ENCODE measurements at places on chromosomes 7 and 10.

GRCh38 chr7:1062296-1063294, 18.2 kb downstream of the GPR146 start:
- no peak for DNase-seq

DNA sequence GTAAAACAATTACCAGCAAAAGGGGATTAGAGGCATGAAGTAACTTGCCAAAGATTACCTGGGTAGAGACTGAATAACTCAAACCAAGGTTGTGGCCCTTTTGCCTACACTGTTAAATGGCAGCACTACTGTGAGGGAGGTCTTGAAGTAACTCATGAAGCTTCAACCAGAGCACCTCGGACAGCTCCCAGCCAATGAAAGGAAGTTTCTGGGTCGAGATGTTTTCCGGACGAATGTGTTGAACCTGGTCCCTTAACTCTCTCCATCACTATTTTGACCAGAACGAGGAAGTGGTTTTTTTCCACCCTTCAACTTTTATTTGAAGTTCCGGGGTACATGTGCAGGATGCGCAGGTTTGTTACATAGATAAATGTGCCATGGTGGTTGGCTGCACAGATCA, 133.6 kb upstream of the PRKCQ start:
- no peak for DNase-seq

GRCh38 chr7:117458977-117459583, 20.7 kb upstream of the CFTR start:
- peak; percentile 60 for DNase-seq

GRCh38 chr7:118289476-118289875, 65.0 kb downstream of the ANKRD7 start:
- DNase-seq = no peak

GRCh38 chr7:122602800-122603199, 96.1 kb downstream of the RNF133 start:
- no peak for DNase-seq

GRCh38 chr7:155380976-155381851, 76.7 kb upstream of the EN2 start:
- no peak for DNase-seq

DNA sequence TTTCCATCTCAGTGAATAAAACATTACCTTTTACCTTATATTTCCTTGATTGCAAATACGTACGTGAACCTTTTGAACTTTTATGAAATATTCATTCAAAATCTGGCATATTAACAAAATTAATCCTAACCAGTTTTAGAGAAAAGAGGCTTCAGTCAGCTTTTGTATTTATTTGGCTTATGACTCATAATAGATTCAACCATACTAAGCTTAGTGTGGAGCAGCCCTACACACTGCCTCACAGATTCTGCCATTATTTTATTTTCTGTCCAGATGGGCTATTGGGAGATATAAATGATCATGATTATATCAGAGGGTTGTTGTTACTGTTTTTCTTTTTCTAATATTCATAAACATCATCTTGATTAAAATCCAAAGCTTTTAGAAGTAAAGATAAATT, 325.5 kb downstream of the GPR37 start:
- no peak for DNase-seq

DNA sequence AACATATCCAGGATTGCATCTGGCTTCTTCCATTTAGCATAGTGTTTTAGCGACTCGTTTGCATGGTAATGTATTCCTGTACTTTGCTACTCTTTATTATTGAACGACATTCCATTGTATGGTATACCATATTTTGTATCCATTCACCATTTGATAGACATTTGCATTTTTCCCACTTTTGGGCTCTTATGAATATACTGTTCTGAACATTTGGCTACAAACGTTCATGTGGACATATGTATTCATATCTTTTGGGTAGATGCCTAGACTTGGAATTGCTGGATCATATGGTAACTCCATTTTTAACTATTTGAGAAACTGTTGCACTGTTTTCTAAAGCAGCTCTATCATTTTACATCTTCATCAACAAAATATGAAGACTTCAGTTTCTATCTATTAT, 383.7 kb upstream of the AKR1E2 start:
- DNase-seq = no peak

DNA sequence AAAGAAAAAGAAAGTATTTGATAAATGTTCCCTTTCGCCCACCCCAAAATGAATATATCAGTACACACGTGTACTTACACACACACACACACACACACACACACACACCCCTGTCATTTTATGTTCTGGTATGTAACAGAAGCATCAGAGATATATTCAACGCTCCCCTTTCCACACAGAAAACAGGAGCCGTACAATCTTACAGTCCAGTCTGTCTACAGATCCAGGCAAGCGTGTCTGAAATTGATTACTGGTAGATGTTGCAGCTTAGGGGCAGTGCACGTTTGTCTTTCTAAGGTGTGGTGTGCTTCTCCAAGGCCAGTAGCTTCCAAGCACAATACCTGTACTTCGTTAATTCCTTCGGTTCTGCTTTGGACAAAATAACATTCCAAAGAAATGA, 143.7 kb upstream of the RNF32 start:
- no peak for DNase-seq

DNA sequence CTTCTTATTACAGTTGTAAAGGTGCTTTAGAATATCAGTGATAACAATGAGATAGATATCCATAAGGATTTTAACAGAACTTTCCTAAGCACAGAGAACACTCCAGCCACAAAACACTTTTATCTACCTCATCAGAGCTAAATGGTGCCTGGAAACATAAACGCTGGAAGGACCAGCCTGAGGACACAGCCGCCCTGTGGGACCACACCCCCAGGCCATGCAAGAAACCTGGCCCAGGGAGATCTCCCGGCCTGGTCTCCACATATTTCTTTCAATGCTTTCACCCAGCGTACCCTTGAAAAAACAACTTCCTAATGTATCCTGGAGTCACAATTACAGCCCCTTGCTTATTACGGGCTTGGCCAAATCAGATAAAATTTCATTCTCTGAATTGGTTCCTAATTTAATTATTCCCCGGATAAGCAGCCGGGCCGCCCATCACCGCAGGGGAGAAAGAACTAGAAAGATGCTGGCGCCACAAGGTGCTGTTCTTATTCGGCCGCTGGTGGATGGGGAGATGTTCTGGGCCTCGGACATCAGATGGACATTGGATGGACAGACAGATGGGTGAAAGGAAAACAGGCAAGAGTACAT, 11.8 kb downstream of the CHST15 start:
- no peak for DNase-seq

GRCh38 chr10:42367532-42368230, 270.7 kb downstream of the ZNF33B start:
- DNase-seq = no peak

DNA sequence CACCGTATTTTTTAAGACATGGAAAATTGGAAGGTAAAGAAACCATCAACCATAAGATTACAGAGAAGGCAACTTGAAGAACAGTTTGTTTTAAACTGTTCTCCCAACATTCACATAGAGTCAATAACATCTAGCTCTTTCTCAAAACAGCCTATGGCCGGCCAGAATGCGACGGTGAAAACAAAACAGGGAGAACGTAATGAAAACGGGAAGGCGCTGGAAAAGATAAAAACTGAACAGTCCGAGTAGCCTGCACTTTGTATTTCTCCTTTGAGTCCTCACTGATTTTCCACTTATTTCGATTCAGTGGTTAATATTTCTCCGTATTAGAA, 637 bp downstream of the MICU1 start:
- no peak for DNase-seq

GRCh38 chr7:39683216-39683845, 60.0 kb downstream of the RALA start:
- DNase-seq = no peak

- DNase-seq = peak; percentile 34
Observed at GRCh38 chr10:43255634-43256431, 11.0 kb downstream of the RASGEF1A start.

GRCh38 chr10:100374200-100374655, 27.2 kb downstream of the SCD start:
- DNase-seq = no peak

DNA sequence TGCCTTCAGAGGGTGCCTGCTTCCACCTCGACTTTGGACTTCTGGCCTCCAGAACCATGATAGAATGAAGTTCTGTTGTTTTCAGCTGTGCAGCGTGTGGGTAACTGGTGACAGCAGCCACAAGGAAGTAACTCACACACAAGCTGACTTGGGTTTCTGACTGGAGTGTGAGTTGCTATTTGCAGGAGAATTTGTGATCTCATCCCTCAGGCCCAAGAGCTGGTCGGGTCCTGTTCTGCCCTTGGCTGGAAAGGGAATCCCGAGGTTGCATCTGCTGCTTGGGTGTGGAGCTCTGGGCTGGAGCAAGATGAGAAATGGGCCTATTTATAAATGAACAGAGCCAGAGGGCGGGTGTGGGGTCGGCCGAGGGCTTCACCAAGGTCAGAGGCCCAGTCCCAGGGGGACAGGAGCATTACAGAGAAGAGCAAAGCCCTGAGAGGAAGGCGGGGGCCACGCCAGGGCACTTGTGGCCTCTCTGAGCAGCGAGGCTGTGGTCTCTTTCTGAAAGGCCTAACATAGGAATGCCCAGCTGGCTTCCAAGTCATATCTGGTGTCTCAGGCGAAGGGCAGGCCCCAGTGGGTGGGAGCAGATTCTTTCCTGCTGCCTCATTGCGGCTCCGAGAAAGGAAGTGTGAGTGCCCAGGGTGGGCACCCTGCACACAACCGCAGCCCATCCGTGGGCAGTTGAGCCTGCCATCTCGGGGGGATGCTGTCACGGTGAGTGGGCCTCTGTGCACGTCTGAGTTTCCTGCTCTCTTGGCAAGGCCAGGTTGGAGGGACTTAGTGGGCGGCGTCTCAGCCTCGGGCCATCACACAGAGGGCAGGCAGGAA, 26.5 kb upstream of the C10orf71 start:
- no peak for DNase-seq

- no peak for DNase-seq
Observed at GRCh38 chr7:74032624-74033371, 4.8 kb downstream of the ELN start.

DNA sequence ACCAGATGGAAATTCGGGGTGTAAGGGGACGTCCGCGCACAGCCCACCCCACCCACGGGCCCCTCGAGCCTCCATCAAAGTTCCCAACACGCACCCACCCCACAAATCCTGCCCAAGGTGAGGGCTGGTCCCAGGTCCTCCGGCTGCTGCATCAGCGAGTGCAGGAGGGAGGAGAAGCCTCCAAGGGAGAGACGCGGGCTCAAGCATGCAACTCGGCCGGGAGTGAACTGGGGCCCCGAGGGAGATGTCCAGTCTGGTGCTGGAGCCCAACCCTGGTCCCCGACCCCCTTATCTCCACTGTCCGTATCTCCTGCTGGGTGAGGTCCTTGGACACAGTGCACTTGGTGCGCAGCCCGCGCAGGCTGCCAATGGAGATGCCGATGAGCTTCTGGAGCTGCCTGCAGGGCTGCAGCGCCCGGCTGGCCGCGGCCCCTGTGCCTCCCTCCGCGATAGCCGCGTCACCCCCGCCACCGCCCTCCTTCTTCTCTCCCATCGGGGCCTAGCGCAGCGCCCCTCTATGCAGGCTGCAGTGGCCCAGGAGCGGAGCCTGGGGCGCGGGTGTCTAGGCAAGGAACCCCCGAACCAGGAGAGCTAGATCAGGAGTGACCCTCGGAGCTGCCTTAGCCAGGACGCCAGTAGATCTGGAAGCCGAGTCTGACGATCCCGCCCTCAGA, 489.2 kb downstream of the ZNF33B start:
- no peak for DNase-seq

DNA sequence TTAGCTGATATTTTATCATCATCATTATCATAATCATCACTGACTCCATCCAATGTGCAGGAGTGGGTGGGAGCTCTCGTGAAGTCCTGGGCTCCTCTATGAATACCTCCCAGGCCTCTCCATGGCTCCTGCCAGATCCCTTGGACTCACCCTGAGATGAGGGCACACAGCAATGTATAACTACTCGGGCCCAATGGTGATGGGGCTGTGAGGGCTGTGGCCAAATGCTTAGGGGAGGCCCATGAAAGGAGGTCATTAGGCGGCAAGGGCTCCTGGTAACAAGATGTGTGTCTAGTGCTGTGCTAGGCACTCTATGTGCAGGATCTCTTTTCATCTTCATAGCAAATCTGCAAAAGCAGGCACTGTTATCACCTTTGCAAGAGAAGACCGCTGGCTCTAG, 270.9 kb downstream of the GLRX3 start:
- DNase-seq = no peak

- DNase-seq = no peak
Observed at GRCh38 chr10:132255489-132256344, 52.0 kb downstream of the STK32C start.

GRCh38 chr10:33257439-33258080, 76.9 kb downstream of the NRP1 start:
- DNase-seq = no peak

- DNase-seq = no peak
Observed at GRCh38 chr7:90717296-90718060, 121.4 kb downstream of the CDK14 start.

GRCh38 chr10:86715836-86716235, 40.6 kb upstream of the BMPR1A start:
- no peak for DNase-seq

DNA sequence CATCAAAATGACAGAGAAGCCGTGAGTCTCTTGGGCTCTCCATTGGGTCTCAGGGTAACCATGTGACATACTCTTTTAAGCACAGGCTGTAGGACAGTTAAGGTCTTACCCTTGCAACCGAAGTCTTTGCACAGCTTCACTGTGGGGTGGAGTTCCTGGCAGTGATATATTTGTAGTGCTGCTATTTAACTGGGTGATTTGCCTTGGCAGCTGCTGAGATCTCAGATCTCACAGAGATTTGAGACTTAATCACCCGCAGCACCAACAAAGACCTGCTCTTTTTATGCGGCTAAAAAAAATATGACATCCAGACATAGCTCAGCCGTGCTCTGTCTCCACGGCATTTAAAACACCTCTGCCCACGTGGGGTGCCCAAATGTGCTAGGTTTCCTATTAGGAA, 63.4 kb upstream of the NPTX2 start:
- DNase-seq = no peak

DNA sequence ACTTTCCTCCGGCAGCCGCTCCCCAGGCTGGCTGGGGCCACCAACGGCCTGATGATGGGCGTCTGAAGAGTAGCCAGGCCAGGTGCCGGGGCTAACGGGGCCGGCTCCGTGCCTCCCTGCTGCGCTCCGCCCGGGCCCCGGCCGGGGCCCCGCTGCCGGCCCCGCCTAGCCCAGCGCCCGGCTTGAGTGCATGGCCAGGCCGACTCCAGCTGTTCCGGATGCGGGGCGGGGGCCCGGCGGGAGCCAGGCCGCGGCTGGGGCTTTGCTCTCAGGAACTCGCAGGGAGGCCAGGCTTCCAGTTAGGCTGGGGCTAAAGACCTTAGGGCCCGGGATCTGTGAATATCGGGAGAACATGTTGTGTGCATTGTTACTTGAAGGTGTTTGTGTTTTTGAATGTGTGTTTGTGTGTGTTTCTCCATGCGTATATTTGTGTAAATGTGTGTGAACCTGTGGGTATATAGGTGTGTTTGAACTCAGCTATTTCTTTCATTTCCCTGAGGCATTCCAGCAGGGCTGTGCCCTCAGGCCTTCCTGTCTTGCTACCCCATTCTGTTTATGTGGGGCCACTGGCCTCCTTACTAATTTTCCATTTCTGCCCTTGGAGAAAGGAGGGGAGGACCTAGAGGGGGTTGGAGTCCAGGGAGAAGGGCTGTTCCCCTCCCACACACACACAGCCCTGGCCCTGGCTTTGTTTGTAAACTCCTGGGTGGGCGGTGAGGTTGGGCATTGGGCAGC, 1.1 kb upstream of the LBX1 start:
- DNase-seq = no peak
